ENCODE measurements at places on chromosomes 3 and 15.
A peak's percentile ranks its signal among the peaks of the same experiment; 100 is the strongest.

GRCh38 chr15:38696109-38696727 is 131.6 kb upstream of the RASGRP1 start:
- DNase-seq, result peak; percentile 66

DNA sequence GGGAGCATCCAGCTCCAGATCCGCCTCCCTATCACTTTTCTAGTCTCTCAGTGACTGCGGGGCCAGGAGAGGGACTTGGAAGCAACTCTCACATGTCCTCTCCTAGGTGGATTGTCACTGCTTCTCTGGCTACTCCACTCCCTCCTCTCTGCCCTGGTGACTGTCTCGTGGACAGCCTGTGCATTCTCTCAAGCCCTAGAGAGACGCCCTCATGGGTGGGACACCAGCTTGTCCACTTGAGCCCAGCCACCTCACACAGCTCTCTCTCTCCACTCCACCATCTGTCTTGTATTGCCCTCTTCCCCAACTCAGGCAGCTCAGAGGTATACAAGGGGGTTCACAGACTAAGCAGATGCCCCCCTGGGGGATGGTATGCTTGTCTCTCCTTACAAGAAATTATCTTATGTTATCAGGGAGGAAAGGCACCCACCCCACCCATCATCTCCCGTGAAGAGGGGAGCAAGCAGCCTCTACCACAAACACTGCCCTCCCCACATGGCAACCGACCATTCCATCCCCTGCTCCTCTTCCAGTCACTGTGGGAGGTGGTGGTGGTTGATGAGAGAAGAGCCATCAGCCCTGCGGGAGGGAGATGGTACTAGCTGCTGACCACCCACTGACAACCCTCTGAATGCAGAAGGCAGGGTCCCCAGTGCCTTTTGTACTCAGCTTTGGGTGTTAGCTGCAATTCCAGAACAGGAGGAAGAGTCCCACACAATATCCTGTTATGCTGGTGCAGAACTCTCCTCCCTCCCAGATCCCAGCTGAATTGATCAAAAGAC is 15.5 kb upstream of the LOXL1 start:
- no peak for DNase-seq

GRCh38 chr3:87900061-87900460 is 158.7 kb downstream of the CGGBP1 start:
- DNase-seq, result no peak

DNA sequence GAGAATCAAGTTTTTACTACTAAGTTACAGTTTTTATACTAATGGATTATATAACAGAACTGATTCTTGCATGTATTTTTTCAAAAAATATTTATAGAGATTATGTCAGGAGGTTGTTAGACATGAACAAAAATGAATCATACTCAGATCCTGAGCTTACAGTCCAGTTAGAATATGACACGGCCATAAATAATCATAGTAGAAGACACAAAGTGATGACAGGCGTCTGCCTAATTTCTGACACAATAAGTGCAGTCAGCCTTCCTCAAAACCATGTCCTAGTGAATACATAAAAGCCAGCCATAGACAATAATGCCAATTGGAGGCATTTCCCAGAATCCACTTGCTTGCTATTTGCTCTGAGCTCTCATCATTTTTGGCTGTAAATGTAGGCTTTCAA is 81.7 kb upstream of the POU1F1 start:
- no peak for DNase-seq

GRCh38 chr15:101194546-101195125 is 57.2 kb downstream of the CHSY1 start:
- no peak for DNase-seq

- DNase-seq, result no peak
Measured at GRCh38 chr3:195543500-195544229, 540 bp upstream of the PPP1R2 start.

GRCh38 chr3:11764931-11765363 is 81.7 kb downstream of the TAMM41 start:
- DNase-seq, result no peak

DNA sequence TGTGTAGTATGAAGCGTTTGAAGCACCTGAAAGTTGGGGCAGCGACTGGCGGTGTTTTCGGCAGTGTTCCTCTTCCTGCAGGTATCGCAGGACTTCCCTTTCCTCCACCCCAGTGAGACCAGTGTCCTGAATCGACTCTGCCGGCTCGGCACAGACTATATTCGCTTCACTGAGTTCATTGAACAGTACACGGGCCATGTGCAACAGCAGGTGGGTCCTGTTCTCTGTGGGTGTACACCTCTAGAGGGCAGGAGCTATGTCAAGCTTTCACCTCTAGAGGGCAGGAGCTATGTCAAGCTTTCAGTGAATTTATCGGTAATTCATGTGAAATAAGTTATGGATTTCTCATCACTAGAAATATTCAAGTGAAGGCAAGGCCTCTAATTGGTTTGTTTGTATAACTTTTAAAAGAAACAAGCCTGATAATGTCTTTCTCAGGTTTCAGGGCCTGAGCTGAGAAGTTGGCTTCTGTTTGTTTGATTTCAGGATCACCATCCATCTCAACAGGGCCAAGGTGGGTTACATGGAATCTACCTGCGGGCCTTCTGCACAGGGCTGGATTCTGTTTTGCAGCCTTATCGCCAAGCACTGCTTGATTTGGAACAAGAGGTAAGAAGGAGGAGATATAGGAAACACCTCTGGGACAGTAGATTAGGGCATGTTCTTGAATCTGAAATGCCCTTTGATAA is 5.3 kb downstream of the TUBGCP4 start:
- DNase-seq, result peak; percentile 2

DNA sequence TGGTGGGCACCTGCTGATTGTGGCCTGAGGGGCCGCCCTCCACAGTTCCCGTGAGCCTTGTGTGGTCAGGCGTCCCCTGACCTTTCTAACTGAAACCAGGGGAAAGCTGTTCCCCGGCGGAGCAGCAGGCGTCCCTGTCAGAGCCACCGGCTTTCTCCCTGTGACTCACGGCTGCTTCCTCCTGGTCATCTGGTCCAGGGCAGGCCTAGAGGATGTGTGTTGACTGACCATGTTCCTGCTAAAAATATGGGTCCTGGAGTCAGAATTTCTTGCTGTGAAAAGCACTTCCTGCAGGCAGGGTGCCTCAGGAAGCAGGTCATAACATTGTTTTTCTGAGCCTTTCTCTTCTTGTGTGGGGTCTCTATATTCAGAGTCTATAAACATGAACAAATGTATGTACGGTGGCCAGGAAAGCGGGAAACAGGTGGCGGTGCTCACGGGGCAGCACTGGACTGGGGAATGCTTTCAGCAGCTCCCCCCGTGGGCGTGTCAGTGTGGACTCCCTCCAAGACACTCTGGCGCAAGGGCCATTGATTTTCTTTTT is 38.4 kb upstream of the CGNL1 start:
- no peak for DNase-seq

GRCh38 chr3:190083635-190084034 is 37.1 kb downstream of the P3H2 start:
- no peak for DNase-seq

GRCh38 chr15:67208396-67208795 is 46.1 kb downstream of the AAGAB start:
- no peak for DNase-seq

DNA sequence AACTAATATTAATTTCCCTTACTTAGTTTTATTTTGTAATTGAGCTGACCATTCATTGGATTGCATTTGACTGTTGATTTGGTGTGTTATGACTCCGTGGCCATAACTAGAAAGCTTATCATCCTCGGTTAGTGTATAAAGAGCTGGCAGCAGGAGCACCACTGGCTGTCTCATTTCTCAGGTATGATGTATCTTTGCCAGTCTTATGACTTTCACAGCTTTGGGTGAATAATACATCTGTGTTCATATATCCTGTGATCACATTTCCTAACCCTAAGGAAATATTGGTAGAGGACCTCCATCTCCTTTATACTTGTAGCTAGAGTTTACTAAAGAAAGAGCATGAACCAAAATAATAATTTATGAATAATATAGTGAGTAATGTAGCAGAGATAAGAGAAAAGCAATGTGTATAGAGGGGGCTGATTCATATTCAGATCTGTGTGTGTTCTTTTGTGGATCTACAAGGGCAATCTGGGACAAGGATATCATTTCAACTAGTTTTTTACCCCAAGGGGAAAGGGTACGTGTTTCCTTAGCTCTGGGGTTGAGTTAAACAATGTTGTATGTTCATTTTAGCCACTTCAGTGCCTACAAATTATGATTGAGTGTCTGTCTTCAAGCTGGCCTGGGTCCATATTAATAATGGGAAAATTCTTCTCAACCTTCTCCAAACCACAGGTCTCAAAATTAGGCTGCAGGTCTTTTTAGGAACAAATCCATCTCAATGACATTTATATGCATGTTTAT is 901.7 kb downstream of the NTRK3 start:
- DNase-seq, result no peak

GRCh38 chr3:99249627-99250026 is 348.1 kb upstream of the DCBLD2 start:
- no peak for DNase-seq
